Activated CD4-positive, alpha-beta T cell treated with anti-CD3 and anti-CD28 coated beads, Interleukin-2, amount 10 ng/mL, durations not matched to agents 7 days and 5 days (primary cell): ENCODE measurements at places on chromosomes 11 and 22. TPM values are rescaled to one million over a fixed set of nuclear protein-coding genes. Genes with fewer than 3 reads are reported as not detected.

IGSF9B gene
- total RNA-seq, result 130 TPM

NTM gene
- not detected for total RNA-seq

DNA sequence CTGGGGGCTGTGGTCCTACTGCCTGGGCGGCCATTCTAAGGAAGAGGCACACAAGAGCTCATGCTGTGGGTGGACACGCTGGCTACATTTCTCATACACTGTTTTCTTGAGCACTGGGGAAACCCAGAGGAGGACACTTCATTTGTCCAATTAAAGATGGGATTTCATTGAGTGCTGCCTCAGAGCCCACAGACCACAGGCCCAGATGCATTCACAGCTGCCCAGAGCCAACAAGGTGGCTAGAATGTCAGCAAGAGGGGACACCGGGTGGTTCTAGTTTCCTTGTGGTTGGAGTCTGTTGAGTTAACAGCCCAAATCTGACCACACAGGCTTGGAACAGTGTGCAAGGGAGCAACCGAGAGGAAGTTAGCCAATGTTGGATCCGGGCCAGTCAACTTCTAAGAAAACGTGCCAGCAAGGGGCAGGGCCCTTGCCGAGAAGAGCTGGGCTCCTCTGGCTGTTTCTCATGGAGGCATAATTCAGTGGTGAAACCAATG is 35.0 kb upstream of the SORL1 start:
- DNase-seq, result peak; percentile 61

GRCh38 chr11:1398528-1399235 is 8.9 kb downstream of the BRSK2 start:
- no peak for DNase-seq
